ENCODE measurements at places on chromosomes 7 and 10.

GRCh38 chr10:33195608-33196376 is 138.7 kb downstream of the NRP1 start:
- no peak for DNase-seq

DNA sequence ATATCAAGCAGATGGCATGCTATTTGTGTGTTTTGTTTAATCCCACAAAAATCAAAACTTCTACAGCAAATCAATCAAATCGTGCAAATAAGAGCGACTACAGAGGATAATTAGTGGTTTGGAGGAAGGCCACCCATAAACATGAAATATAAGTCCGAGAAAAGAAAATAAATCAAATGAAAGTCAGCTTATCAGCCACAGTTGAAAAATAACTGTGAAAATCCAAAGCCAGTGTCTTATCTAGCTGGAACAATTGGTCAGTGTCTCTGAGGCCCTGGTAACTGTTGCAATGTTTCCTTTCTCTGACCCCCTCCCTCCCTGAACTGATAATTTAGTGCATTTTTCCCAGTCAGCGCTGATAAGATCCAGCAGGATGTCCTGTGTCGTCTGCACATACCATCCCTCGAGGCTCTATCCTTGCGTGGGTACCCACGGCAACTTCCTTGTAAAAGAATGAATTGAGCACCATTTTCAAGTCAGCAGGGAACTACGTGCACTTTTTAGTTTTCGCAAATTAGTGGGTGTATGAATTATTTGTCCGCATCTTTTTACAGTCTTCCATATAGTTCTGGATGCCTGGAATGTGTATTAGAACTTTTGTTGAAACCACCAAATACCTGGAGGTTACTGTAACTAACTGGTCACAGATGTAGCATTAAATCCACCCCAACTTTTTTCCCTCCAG is 10.8 kb upstream of the JCAD start:
- no peak for DNase-seq

DNA sequence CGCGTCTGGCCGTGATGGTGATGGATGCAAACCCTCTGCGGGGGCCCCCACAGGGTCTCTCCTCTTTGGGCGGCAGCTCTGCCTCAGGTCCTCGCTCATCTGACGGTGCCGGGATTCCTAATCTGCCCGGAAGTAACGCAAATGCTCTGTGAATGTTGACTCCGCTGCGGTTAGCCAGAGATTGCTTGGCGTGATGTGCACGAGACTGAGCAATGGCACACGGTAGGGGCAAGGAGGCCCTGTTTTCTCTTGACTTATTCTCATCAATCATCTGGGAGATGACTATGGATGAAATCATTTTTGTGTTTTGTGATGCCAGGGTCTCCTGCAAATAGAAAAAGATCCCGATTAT is 116.5 kb upstream of the ADAM12 start:
- no peak for DNase-seq

- no peak for DNase-seq
These were observed 13.9 kb downstream of the FKBP6 start for GRCh38 chr7:73341877-73342276.

- no peak for DNase-seq
These were observed 19.8 kb upstream of the PURB start for GRCh38 chr7:44905002-44905635.

DNA sequence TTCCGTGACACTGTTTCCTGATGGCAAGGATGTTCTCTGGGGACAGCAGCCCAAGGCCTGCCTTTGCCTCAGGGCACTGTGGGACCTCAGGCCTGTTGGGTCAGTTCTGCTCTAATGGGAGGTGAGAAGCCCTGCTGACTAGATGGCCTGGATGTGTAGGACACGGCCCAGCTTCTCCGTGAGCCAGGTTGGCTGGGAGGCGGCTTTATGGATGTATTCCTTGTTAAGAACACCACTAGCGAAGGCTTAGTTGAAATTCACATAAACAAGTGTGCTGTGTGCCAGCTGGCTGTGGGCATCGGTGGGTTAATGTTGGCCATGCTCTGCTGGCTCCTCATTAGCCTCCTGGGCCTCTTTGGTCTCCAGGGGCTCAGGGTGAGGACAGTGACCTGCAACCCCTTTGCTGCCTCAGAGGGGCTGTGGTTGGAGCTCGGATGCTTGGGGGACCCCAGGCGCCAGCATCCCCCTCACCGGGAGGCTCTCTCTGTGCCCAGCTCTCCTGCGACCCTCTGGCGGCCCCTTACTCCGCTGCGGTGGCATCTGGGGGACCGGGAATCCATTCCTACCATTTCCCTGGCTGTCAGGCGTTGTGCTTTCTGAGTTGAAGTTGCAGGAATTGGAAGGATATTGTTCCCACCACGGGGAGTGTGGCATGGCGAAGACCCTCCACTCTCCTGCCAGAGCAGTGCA is 22.8 kb upstream of the DPYSL4 start:
- DNase-seq, result no peak

DNA sequence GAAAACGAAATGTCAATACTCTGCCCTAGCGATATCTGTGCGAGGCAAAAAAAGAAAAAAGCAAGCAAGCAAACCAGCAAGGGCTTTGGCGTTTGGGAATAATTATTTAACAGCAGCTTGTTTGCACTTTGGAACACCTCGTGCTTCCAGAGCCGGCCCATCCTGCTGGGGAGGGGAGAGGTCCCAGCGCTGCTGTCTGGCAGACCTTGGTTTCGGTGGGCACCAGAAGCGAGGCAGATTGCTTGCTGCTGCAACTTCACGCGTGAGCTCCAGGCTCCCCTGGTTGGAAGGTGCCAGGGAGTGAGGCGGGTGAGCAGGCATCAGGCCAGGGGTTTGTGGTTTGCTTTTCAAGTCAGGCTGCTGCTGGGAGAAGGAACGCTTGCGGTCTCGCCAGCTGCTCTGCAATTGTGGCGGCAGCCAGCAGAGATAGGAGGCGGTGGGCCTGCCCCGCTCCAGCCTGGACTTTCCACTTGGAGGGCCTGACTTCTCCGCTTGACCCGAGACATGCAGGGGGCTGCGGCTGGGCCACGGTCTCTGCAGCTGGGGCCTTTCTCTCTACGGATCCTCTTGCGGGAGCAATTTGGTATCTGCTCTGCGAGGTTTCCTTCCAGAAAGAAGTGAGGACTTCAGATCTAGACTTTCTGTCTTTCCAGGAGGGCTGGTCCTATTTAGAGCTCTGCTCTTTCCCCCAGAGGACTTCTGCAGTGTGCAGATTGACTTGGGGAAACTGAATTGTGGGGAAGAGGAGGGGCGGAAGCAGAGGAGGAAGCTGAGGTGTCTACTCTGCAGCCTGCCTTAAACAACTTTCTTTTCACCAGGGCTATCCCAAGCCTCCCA is 131.4 kb downstream of the PRPF18 start:
- DNase-seq, result peak; percentile 84

- no peak for DNase-seq
These were observed 86.4 kb upstream of the DGKB start for GRCh38 chr7:14988941-14989340.

DNA sequence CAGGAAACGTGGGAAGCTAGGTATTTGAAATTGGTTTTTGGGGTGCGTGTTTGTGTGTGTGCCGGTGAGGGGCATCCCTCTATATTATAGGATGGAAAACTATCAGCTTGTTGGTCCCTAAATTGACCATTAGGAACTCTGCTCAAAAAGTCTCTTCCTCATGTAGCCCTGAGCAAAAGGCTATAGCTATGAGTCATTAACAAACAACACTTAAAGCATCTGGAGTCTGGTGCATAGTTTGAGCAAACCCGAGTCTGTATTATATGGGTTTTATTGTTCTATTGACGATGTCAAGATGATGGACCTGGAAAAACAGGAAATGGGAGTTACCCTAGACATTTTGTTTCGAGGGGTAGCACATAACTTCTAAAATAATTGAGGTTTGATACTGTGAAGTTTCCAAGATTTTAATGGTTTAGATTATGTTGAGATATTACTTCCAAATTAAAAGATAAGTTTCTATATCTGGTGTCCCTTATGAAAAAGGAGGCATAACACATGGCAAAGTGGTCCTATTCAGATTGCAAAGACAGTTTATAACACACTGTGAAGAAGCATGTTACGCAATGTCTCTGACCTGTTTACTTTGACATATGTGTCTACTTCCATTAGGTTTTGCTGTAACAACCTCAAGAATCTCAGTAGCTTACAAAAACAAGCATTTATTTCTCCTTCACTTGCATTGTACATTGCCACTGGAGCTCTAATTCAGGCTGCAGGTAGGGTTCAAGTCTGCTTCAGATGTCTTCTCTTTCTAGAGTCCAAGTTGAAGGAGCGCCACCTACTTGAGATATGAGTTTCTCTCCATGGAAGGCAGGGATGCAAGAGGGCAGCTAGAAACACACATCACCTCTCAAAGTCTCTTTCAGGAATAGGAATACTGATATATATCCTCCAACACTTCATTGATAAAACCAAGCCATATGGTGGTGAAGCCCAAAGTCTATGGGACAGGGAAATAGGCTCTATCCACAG is 357.7 kb downstream of the PHF14 start:
- DNase-seq, result no peak

- no peak for DNase-seq
These were observed 810.2 kb downstream of the PCDH15 start for GRCh38 chr10:53990799-53991238.

DNA sequence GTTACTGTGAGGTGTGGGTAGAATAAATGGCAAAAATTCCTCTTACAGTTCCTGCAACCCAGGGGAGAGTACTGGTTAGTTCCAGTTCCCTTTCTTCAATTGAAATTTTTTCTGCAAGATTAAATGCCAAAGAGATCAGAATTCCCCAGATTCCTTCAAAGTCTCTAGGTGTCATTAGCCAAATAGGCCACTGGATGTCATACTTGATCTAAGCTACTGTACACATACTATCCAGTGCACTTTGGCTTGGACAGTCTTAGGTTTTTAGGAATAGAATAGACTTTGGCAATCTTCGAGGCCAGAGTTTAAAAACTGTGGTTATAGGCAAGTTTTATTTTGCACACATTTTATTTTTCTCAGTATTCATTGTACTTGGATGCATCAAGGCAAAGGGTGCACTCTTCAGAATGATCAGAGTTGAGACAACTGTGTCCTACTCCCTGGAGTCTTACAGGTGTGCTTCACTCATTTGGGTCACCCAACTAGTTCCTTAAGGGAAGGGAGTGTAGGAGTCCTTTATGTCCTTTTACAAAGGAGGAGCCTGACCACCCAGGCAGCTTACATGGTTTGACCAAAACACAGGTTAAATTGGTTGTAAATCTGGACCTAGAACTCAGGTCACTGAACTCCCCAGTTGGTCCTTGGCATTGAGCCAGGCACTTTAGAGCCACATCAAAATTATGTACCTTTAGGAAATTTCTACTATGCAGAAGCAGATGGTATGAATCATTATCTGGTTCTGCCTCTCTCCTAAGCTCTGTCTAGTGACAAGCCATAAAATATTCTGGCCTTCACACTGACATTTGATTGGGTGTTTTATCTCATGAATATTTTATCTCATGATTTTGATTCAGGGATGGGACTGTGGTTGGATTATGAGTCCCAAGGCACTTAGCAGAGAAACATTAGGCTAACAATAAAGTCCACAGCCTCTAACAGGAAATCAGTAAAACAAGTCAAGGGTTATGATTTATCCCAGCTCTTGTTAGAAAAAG is 49.5 kb downstream of the ASAH2B start:
- DNase-seq, result no peak

GRCh38 chr10:132972149-132972985 is 30.0 kb upstream of the CFAP46 start:
- DNase-seq, result no peak

DNA sequence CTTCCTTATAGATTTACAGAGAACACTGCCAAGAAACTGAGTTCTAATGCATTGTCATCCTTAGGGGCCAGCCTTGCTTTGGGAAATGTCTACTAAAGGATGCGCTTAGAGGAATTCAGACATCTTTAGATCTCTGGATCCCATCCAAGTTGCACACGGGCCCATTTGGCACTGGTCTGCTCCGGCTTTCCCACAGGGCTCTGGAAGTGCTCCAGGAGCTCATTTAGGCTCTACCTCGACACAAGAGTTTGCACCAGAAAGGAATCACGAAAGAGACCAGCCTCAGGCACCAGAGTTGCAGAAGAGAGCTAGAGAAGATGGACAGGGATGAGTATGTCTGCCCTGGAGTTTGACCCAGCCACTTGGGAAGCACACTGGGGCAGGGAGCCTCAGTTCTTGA is 150.1 kb upstream of the TMEM72 start:
- DNase-seq, result no peak

DNA sequence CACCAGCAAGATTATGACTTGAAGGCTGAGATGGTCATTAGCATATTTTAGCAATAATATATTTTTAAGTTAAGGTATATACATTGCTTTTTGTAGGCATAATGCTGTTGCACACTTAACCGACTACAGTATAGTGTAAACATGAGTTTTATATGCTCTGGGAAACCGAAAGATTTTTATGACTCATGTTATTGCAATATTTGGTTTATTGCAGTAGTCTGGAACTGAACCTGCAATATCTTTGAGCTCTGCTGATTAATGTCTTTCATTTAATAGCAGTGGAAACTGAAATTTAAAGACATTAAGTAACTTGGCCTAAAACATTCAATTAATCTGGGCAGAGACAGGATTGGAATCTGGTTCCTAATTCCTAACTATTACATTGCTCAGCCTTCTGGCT is 266.7 kb upstream of the PLXDC2 start:
- DNase-seq, result no peak

DNA sequence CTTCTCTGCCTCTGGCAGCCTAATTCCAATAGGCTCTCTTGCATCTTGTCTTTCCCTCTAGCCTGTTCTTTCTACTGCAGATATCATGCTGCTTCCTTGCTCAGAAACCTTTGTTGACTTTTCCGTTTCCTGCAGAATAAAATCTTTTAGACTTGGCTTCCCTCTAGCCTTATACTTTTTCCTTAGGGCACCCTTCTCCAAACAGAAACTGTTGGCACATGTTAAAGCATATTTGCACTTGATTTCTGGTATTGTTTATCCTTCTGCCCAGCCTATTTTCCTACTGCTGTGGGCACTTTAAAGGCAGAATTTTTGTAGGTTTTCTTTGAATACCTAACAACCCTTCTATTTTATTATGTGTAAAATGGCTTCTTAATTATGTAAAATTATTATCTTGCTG is 4.6 kb downstream of the GNAI1 start:
- no peak for DNase-seq

GRCh38 chr10:71447676-71448075 is 51.0 kb downstream of the CDH23 start:
- no peak for DNase-seq

DNA sequence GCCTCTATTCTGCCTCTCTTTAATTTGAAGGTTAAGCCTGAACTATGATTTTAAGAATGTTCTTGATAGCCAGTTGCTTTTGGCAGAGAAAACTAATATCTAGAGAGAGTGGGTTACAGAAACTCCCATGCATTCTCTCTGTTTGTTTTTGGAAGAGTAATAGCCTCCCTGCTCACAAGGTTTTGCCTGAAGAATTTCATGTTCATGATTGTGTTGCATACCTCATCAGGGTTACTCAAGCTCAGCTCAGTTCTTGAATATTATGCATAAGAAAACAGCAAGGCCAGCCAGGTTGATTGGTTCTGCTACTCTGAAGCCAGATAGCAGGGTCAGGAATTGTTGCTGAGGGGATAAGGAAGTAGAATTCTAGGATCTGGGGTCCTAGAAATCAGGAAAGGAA is 137.4 kb downstream of the MDFIC start:
- no peak for DNase-seq

GRCh38 chr7:157832866-157833607 is 496.2 kb downstream of the DNAJB6 start:
- DNase-seq, result no peak
